ENCODE measurements at places on chromosomes 12 and 14. TPM values are rescaled to one million over a fixed set of nuclear protein-coding genes. Genes with fewer than 3 reads are reported as not detected.

DNA sequence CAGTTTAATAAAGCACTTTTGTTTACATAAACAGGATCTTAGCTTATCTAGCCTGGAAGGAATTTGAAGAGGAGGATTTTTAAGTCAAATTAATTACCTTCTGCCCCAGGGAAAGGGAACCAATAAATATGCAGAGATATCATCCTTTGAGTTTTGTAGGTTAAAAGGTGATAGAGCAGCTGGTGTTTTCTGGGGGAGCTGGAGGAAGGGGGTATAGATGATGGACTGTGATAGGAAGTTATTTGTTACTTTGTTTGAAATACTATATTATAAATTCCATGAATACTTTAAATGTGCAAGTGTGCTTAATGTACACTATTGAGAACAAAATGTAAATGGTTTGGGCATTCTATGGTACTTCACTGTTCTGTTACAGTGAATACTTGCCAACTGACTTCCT is 55.2 kb downstream of the NPAS3 start:
- no peaks in the 10 kb centered on the region for H3K27me3 ChIP-seq
- DNase-seq, result no peak
- H3K27ac ChIP-seq, result no peak overlapping the region
- H3K4me1 ChIP-seq, result no peaks in the 10 kb centered on the region
- no peak overlapping the region for H3K4me3 ChIP-seq

DNA sequence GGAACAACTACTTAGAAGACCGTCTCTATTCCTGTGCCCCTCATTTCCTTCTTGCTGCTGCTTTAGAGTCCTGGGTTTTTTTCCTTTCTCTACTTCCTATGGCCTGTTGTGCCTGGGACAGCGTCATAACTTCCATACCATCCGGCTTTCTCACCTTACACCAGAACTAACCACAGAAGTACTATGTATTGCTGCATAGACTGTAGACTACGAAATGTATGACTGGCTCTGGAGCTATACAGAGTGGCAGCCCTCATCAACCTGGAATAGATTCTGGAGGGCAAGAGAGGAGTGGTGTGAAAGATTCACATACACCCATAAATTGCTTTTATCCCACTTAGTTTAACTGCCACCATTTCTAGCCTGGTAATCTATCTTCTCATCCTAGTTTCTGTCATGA is 16.9 kb upstream of the SRP54 start:
- no peaks in the 10 kb centered on the region for H3K27me3 ChIP-seq
- H3K27ac ChIP-seq, result no peak overlapping the region
- no peak overlapping the region for H3K4me3 ChIP-seq
- H3K4me1 ChIP-seq, result no peaks in the 10 kb centered on the region

- H3K4me3 ChIP-seq, result peak overlapping the region; percentile 93
- no peak overlapping the region for H3K27ac ChIP-seq
- H3K4me1 ChIP-seq, result no peaks in the 10 kb centered on the region
- DNase-seq, result no peak
- no peaks in the 10 kb centered on the region for H3K27me3 ChIP-seq
Observed at GRCh38 chr14:36320897-36321381, 502 bp upstream of the MBIP start.

DNA sequence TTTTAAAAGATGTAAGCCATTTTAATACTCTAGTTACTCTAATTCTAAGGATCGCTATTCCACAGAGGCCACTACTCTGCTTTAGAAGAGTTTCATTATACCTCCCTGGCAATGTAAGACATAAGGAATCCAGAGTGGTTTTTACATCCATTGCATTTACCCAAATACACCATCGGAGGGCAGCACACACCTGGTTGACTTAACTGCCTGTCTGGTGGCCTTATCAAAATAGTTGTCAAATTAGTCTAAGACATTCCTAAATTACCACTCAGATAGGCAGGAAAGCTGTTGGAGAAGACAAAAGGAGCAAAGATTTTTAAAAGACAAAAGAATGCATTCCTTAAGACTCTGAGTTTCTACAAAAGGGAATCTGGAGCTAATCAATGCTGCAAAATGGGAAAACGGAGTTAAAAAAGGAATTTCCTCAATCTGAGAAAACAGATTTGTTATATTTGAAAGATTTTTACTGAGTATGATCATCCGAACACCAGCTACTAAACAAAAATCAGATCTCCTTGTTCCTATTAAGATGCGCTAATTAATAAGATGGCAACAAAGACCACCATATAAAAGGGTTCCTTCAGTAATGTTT is 33.8 kb upstream of the FGD4 start:
- H3K27ac ChIP-seq, result no peak overlapping the region
- H3K36me3 ChIP-seq, result no peaks in the 10 kb centered on the region
- no peaks in the 10 kb centered on the region for H3K4me1 ChIP-seq

- no peaks in the 10 kb centered on the region for H3K27me3 ChIP-seq
- peaks cover 6% of the 10 kb centered on the region for H3K4me1 ChIP-seq
- DNase-seq, result no peak
- no peaks in the 10 kb centered on the region for H3K36me3 ChIP-seq
Observed at GRCh38 chr14:99725774-99726537, 41.9 kb downstream of the CYP46A1 start.

- no peak overlapping the region for H3K4me3 ChIP-seq
- H3K36me3 ChIP-seq, result no peaks in the 10 kb centered on the region
- no peaks in the 10 kb centered on the region for H3K4me1 ChIP-seq
- no peak overlapping the region for H3K27ac ChIP-seq
- no peaks in the 10 kb centered on the region for H3K27me3 ChIP-seq
Observed at GRCh38 chr12:70652451-70652850, 15.2 kb upstream of the PTPRB start.

GRCh38 chr12:49160399-49160798 is 28.5 kb downstream of the TUBA1A start:
- no peaks in the 10 kb centered on the region for H3K4me1 ChIP-seq
- DNase-seq, result no peak
- H3K36me3 ChIP-seq, result no peaks in the 10 kb centered on the region
- H3K27ac ChIP-seq, result no peak overlapping the region
- H3K27me3 ChIP-seq, result no peaks in the 10 kb centered on the region

GRCh38 chr14:61203081-61203753 is 77.9 kb downstream of the TMEM30B start:
- H3K4me3 ChIP-seq, result no peak overlapping the region
- H3K27ac ChIP-seq, result no peak overlapping the region

- no peaks in the 10 kb centered on the region for H3K36me3 ChIP-seq
- no peaks in the 10 kb centered on the region for H3K27me3 ChIP-seq
- H3K4me3 ChIP-seq, result no peak overlapping the region
- peak overlapping the region; percentile 42 for H3K27ac ChIP-seq
Observed at GRCh38 chr14:32669391-32669790, 269.3 kb upstream of the NPAS3 start.

- DNase-seq, result no peak
- H3K4me1 ChIP-seq, result peaks cover 3% of the 10 kb centered on the region
- peaks cover 79% of the 10 kb centered on the region for H3K36me3 ChIP-seq
- no peak overlapping the region for H3K4me3 ChIP-seq
- no peak overlapping the region for H3K27ac ChIP-seq
- no peaks in the 10 kb centered on the region for H3K27me3 ChIP-seq
Observed at GRCh38 chr12:6573001-6573400, 4.9 kb upstream of the NOP2 start.

DNA sequence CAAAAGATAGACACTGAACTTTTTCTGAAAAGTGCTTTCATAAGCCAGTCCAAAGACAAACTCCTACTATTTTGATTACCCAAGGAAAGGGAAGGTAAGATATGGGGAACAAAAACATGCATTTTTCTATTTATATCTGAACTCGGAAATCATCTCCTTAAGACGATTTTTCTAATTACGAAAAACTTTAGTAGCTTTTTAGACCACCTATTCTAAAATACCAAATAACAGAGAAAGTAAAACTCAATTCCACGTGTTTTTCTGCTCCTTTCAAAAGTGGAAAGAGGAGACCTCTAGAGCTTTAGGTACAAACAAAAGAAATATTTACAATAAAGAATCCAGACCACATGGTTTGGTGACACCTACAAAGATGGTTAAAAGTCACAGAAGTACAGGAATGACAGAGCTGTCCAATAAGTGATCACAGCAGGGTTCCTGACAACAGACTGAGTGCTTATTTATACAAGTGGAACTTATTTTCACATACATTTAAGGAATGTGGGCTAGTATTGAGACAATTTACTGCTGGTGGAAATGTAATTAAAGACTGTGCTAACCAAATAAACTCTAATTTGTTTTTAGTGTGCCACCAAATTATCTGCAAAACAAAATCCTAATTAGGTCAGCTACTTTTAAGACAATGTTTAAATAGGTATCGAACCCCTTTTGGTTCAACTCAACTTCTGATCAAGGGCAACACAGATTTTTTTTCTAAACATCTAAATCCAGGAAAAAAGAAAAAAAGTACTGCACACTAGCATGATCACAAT is 2.4 kb downstream of the LRIG3 start:
- H3K36me3 ChIP-seq, result peaks cover 8% of the 10 kb centered on the region
- H3K4me3 ChIP-seq, result peak overlapping the region; percentile 91
- peak overlapping the region; percentile 97 for H3K27ac ChIP-seq
- H3K27me3 ChIP-seq, result no peaks in the 10 kb centered on the region

DNA sequence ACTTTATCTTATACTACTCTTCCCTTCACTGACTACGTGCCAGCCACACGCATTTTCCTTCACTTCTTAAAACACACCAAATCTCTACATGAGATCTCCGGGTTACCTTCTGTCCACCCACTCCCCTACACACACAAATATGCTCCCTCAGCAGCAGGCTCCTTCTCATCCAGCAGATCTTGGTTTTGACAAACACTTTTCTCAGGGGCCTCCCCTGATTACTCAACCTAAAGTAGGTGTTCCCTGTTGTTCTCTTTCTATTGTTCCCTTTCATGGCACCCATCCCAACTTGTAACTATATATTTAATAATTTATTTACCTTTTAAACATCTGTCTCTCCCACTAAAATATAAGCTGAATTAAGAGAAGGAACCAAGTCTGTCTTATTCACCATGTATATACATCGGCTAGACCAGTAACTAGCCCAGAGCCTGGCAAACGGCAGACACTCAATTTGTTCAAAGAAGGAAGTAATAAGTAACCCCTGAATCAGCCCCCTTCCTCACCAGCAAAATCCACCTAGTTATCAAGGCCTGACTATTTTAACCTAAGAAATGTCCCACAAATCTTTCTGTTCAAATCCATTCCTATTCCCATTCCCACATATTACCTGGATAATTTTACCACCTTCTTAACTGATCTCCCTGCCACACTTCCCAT is 2.7 kb downstream of the C2CD5 start:
- no peak for DNase-seq
- H3K4me1 ChIP-seq, result peaks cover 31% of the 10 kb centered on the region
- H3K27ac ChIP-seq, result no peak overlapping the region
- no peaks in the 10 kb centered on the region for H3K27me3 ChIP-seq
- H3K4me3 ChIP-seq, result no peak overlapping the region

The DLGAP5 gene
- not detected for total RNA-seq

The LRRC43 gene
- not detected for total RNA-seq

The SLC5A8 gene
- 0.11 TPM for total RNA-seq

The DDX54 gene
- 97.0 TPM for total RNA-seq

The GDF3 gene
- total RNA-seq, result not detected

The RND1 gene
- 0.85 TPM for total RNA-seq

The FITM1 gene
- total RNA-seq, result not detected

The EGLN3 gene
- 5.9 TPM for total RNA-seq

The OTOGL gene
- total RNA-seq, result not detected

The FAM186B gene
- not detected for total RNA-seq

Data from ascending aorta (tissue), 2 donors.